Mammary microvascular endothelial cell (primary cell): ENCODE measurements at places on chromosomes 7 and 10. TPM values are rescaled to one million over a fixed set of nuclear protein-coding genes. Genes with fewer than 3 reads are reported as not detected.

The ZNF12 gene
- 6.4 TPM in 2 replicates for total RNA-seq

The CYP2E1 gene
- total RNA-seq: under 0.01 and 0.10 TPM in 2 replicates

The OR9A2 gene
- total RNA-seq: not detected in 2 replicates

The SPDYE2 gene
- total RNA-seq: not detected in 2 replicates

The LRRD1 gene
- 0.07 TPM in 1 of 2 replicates, not detected in the other for total RNA-seq

The SFMBT2 gene
- total RNA-seq: 1.6 and 1.8 TPM in 2 replicates

The GFRA1 gene
- total RNA-seq: 3.7 and 8.2 TPM in 2 replicates

The CCT6A gene
- 161 and 180 TPM in 2 replicates for total RNA-seq

The GDF2 gene
- total RNA-seq: not detected in 2 replicates

The PTPRN2 gene
- 12.1 and 14.3 TPM in 2 replicates for total RNA-seq

The C10orf62 gene
- total RNA-seq: not detected in 2 replicates

The C7orf33 gene
- not detected in 2 replicates for total RNA-seq

The PRPS1L1 gene
- not detected in 2 replicates for total RNA-seq

The KCND2 gene
- 0.05 TPM in 1 of 2 replicates, not detected in the other for total RNA-seq

The DHTKD1 gene
- 14.6 and 19.8 TPM in 2 replicates for total RNA-seq

The MEIG1 gene
- total RNA-seq: not detected in 2 replicates

The AGR2 gene
- total RNA-seq: not detected in 2 replicates

The NPSR1 gene
- not detected in 2 replicates for total RNA-seq

The BMPR1A gene
- 0.10 TPM in 1 of 2 replicates, not detected in the other for total RNA-seq

The CYP26C1 gene
- total RNA-seq: 0.30 and 2.5 TPM in 2 replicates

The AZGP1 gene
- not detected in 2 replicates for total RNA-seq

The RBM20 gene
- total RNA-seq: 0.13 and 0.15 TPM in 2 replicates

The TRIM74 gene
- total RNA-seq: not detected in 2 replicates

The SFTPA2 gene
- total RNA-seq: not detected in 2 replicates

The CALHM3 gene
- total RNA-seq: not detected in 2 replicates

The NOBOX gene
- not detected in 2 replicates for total RNA-seq

The DDC gene
- not detected in 2 replicates for total RNA-seq

The NPY4R gene
- not detected in 2 replicates for total RNA-seq

The OR2A7 gene
- not detected in 2 replicates for total RNA-seq

The OPALIN gene
- not detected in 2 replicates for total RNA-seq

The PTPRZ1 gene
- total RNA-seq: not detected in 2 replicates

The MKRN1 gene
- 29.7 and 33.7 TPM in 2 replicates for total RNA-seq

The MYO3A gene
- total RNA-seq: not detected in 2 replicates

The CCDC172 gene
- total RNA-seq: not detected in 2 replicates

The GRID2IP gene
- not detected in 2 replicates for total RNA-seq

The IL6 gene
- 10.2 and 11.0 TPM in 2 replicates for total RNA-seq

The RASA4 gene
- 13.1 and 13.3 TPM in 2 replicates for total RNA-seq

The FZD1 gene
- 6.0 and 6.2 TPM in 2 replicates for total RNA-seq

The NKX1-2 gene
- total RNA-seq: not detected in 2 replicates

The HOXA3 gene
- 11.0 and 11.1 TPM in 2 replicates for total RNA-seq

The H2BK1 gene
- total RNA-seq: not detected in 2 replicates

The FAM180A gene
- total RNA-seq: 0.10 TPM in 1 of 2 replicates, not detected in the other

The CUL2 gene
- total RNA-seq: 32.8 and 34.3 TPM in 2 replicates

The ACBD7 gene
- total RNA-seq: 2.1 and 3.3 TPM in 2 replicates

The PTPN20 gene
- total RNA-seq: not detected in 2 replicates

The RPEL1 gene
- total RNA-seq: not detected in 2 replicates

The CYP2C19 gene
- not detected in 2 replicates for total RNA-seq

The ACTR1A gene
- 198 and 213 TPM in 2 replicates for total RNA-seq

The FFAR4 gene
- not detected in 2 replicates for total RNA-seq

The ABCC2 gene
- 0.07 and 0.49 TPM in 2 replicates for total RNA-seq

The HIP1 gene
- total RNA-seq: 21.7 and 25.1 TPM in 2 replicates

The TCERG1L gene
- total RNA-seq: not detected in 2 replicates

The MET gene
- 36.4 and 37.9 TPM in 2 replicates for total RNA-seq

The INA gene
- total RNA-seq: 1.1 and 1.6 TPM in 2 replicates

The KCNMA1 gene
- 0.15 TPM in 1 of 2 replicates, not detected in the other for total RNA-seq

The PILRA gene
- not detected in 2 replicates for total RNA-seq

The NET1 gene
- 32.4 and 41.9 TPM in 2 replicates for total RNA-seq

The ACTL6B gene
- not detected in 2 replicates for total RNA-seq
